ENCODE measurements at places on chromosomes 6 and 20. TPM values are rescaled to one million over a fixed set of nuclear protein-coding genes. Genes with fewer than 3 reads are reported as not detected.

- H3K4me3 ChIP-seq, result no peak overlapping the region
- H3K36me3 ChIP-seq, result no peaks in the 10 kb centered on the region
- peak; percentile 27 for DNase-seq
- no peaks in the 10 kb centered on the region for H3K4me1 ChIP-seq
These were observed 6.0 kb upstream of the MRAP2 start for GRCh38 chr6:84027340-84028181.

GRCh38 chr6:132445201-132445951 is 44.1 kb upstream of the MOXD1 start:
- no peak overlapping the region for H3K4me3 ChIP-seq
- H3K27me3 ChIP-seq, result no peaks in the 10 kb centered on the region
- H3K27ac ChIP-seq, result no peak overlapping the region
- no peaks in the 10 kb centered on the region for H3K4me1 ChIP-seq
- DNase-seq, result no peak

The CLDN20 gene
- not detected for total RNA-seq

DNA sequence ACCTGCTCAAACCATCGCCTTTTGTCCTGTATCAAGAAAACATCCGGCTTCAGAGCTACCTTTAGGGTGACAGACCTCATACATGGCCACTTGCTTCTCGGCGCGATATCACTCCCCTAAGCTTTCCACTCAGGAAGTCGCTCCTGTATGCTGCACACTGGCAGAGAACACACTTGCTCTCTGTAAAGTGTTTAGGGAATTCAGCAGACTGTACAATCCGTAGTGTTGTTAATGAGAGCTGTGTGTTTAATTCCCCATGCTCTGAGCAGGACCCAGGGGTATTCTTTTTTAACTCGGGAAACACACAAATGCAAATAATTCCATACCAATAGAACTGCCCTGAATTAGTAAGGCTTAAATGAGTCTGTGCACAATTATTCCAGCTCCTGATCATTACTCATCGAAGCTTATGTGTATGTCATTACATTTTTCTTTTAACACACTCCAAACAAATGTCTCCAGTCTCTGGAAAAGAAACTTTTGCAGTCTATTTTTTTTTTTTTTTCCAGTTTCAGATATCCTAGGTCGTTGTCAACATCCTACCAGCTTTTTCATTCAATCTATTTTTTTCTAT is 338.7 kb upstream of the ARID1B start:
- H3K36me3 ChIP-seq, result no peaks in the 10 kb centered on the region
- H3K4me3 ChIP-seq, result no peak overlapping the region
- H3K4me1 ChIP-seq, result peaks cover 5% of the 10 kb centered on the region
- no peak overlapping the region for H3K27ac ChIP-seq
- H3K27me3 ChIP-seq, result no peaks in the 10 kb centered on the region

DNA sequence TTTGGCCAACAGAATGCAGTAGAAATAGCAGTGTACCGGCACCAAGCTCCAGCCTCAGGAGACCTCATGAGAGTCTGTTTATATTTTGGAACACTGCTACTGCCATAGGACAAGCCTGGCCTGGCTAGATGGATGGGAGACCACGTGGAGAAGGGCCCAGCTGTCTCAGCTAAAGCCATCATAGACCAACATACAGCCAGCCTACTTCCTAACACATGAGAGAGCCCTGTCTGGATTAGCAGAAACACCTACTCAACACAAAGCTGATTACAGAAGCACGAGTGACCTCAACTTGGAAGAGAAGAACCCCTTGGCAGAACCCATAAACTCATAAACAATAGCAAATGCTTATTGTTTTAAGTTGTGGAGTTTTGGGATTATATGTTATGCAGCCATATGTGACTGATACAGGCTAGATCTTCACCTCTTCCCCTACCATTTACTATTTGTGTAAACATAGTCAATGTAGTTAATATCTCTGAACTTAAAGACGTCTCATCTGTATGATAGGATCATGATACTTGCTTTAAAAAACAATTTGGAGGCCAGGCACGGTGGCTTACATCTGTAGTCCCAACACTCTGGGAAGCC is 199.4 kb upstream of the ZNF217 start:
- DNase-seq, result no peak
- no peak overlapping the region for H3K27ac ChIP-seq
- H3K36me3 ChIP-seq, result no peaks in the 10 kb centered on the region
- no peak overlapping the region for H3K4me3 ChIP-seq
- H3K4me1 ChIP-seq, result peaks cover 9% of the 10 kb centered on the region

The RBPJL gene
- total RNA-seq, result 474 TPM

DNA sequence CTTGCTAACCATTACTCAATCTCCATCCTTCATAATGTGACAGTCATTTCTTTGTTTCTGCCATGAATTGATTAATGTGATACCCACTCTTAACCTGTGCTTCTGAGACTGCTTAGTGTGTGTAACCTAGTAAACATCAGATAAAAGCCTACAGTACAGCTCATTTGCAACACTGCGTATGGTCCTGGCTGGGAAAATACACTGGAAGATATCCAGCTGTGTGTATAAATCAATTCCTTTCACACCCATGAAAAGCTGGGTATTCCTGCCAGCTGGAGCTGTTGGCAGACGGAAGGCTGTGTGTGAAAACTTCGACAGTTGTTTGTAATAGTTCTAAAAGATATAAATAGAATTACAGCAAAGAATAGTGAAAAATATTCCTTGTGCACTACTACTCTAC is 509.2 kb downstream of the FRK start:
- no peak overlapping the region for H3K4me3 ChIP-seq
- H3K4me1 ChIP-seq, result no peaks in the 10 kb centered on the region
- peak; percentile 24 for DNase-seq
- H3K36me3 ChIP-seq, result no peaks in the 10 kb centered on the region
- no peak overlapping the region for H3K27ac ChIP-seq
- no peaks in the 10 kb centered on the region for H3K27me3 ChIP-seq

DNA sequence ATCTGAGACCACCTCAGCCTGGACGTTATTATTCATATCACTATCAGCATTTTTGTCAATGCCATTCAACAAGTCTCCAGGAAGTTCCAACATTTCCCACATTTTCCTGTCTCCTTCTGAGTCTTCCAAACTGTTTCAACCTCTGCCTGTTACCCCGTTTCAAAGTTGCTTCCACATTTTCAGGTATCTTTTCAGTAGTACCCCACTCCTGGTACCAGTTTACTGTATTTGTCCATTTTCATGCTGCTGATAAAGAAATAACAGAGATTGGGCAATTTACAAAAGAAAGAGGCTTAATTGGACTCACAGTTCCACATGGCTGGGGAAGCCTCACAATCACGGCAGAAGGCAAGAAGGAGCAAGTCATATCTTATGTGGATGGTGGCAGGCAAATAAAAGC is 565.5 kb downstream of the FRK start:
- H3K36me3 ChIP-seq, result no peaks in the 10 kb centered on the region
- H3K27me3 ChIP-seq, result no peaks in the 10 kb centered on the region
- H3K27ac ChIP-seq, result no peak overlapping the region
- DNase-seq, result no peak
- no peaks in the 10 kb centered on the region for H3K4me1 ChIP-seq

DNA sequence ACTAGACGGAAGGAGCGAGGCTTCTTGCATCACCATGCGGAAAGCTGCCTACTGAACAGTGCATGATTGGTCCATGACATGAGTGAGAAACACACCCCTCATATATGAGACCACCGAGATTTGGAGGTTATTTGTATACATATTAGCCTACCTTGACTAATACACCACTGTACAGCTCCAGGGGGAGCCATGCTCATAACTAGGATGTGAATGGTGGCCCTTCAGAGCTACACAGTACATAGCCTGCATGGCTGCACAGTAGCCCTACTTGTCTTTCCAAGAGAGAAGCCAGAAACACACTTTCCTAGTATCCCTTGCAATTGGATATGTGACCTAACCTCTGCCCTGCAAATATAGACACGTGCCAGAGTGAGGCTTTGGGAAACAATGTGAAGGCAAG is 21.8 kb upstream of the MCUR1 start:
- no peak overlapping the region for H3K27ac ChIP-seq
- no peaks in the 10 kb centered on the region for H3K4me1 ChIP-seq
- H3K4me3 ChIP-seq, result no peak overlapping the region
- no peaks in the 10 kb centered on the region for H3K27me3 ChIP-seq
- DNase-seq, result no peak

The SIGLEC1 gene
- 0.76 TPM for total RNA-seq

Measured in pancreas (tissue), 10 donors.